ENCODE measurements at places on chromosomes 5 and 9.

DNA sequence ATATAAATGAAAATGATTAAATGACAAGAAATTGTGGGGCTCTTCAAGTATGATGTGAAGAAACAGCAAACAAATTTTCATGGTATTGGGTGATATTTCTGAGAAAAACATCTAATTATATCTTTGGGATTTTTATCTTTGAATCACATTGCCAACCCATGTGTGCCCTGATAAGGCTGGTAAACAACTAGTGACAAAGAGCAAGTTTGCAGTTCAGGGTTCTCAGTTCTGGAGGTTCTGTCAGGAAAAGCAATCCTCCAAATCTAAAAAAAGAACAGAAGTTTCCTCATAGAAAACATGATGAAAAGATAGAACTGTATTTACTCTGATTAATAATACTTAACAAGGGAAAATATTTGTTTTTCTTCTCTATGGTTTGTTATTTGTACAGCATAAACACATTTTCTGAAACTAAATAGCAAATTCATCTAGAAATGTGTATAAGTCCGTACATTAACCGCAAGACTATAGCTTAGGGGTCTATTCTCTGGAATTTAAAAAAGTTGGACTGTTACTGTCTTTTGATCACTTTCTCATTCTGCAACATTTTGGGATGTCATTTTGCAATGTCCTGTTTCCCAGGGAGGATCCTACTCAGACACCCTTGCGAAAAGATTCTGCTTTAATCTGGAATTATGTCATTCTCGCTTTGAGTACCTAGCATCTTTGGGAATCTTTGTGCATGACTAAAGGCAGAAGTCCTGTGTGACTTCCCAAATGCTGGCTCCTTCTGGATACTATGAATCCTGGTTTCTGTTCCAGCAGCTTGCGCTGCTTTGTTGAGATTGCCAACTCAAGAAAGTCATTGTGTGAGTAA is 308.5 kb downstream of the ADGRV1 start:
- no peak for DNase-seq

DNA sequence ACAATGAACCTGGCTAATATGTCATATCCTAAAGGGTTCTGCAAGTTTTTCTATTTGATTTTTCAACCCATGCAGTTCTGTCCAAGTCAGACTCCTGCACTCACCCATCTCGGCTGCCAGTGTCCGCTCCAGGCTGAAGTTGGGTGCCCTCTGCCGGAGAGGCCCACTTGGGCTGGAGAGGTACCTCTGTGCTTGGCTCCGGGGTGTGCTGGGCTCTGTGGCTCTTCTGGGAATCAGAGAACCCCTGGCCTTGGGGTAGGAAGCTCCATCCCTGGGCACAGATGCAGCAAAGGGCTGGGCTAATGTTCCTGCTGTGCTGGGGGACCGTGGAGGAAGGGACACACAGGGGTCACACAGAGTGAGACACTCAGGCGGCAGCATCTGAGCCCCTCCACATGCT is 26.2 kb downstream of the ORM2 start:
- no peak for DNase-seq

- no peak for DNase-seq
These were observed 33.9 kb upstream of the TLE4 start for GRCh38 chr9:79537838-79538237.

DNA sequence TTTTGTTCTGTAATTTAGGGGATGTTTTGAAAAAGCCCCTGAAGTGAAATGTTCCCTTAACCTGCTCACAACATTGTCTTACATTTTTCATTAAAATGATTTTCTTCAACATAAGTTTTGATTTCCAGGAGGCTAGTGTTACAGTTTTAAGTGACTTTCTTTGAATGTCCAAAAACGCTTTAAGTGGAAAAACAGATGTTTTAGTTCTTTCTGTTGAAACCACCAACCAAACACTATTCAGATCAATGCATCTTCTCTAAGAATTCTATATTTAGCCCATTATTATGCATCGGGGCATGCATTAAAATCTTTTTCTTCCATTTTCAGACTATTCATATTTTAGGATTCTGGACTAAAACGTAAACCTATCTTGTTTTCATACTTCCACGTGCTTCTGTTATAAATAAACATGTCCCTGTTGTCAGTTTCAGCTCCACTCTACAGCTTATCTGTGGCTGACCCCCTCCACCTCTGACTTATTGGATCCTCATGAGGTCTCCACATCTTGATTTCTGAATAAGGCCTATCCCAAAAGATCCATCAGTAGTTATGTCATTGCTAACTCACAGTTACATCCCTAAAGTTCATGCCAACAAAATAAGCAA is 882.3 kb upstream of the SEMA6A start:
- DNase-seq: no peak

GRCh38 chr9:34408173-34408572 is 31.5 kb upstream of the MYORG start:
- DNase-seq: peak; percentile 57

GRCh38 chr9:89725271-89725670 is 120.5 kb downstream of the GADD45G start:
- DNase-seq: no peak

GRCh38 chr5:102792705-102793104 is 37.6 kb downstream of the PAM start:
- DNase-seq: no peak

DNA sequence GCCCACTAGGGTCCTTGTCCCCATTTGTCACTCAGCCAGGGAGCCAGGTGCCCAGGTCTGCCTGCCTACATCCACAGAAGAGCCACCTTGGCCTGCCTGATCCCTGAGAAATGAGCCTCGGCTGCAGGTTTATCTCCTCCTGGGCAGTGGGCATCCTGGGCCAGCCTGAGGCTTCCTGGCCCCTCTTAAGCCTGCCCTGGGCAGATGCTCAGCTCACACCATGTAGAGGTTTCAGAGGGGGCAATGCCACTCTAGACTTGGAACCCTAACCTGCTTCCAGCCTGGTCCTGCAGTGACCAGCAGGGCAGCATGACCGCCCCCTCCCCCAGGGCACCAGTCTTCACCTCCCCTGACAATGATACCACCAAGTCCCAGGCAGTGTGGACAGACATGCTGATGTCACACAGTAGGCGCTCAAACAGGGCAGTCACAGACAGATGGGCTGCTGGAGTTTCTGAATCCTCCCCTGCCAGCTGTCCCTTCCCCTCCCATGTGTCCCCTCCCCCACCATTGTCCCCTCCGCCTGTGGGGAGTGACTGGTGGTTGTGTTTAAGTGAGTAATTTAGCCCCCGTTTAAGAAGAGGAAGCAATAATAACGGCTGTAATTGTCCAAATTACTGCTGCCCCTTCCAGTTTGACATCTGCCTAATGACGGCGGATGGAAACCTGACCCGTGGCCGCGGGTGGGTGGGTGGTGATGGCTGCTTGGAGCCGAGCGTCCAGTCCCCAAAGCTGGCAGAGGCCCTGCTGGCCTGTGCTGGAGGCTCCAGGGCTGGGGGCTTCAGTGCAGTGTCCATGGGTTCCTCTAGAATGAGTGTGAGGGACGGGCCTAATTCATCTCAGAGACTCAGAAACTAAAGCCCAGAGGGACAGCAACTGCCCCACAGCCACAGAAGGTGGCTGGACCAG is 147.7 kb downstream of the BARX1 start:
- peak; percentile 71 for DNase-seq

- DNase-seq: no peak
These were observed 165.2 kb downstream of the MAPKAP1 start for GRCh38 chr9:125541840-125542243.

DNA sequence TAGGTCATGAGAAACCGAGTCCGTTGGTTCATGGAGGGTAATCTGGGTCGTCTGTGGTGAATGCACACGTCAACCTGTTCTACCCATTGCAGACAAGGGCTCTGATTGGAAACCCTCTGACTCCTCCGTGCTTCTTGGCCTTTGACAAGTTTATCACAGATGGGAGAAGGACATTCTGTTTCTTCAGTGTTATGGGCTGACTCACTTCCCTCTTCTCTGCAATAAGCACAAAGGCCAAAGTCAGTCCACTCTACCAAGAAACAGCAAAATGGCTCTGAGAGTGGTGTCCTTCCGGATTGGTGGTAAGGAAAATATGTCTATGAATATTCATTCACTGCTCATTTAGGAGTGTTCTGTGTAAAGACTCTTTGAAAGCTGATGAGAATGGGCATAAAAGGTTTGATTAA is 89.3 kb downstream of the FEM1C start:
- no peak for DNase-seq

DNA sequence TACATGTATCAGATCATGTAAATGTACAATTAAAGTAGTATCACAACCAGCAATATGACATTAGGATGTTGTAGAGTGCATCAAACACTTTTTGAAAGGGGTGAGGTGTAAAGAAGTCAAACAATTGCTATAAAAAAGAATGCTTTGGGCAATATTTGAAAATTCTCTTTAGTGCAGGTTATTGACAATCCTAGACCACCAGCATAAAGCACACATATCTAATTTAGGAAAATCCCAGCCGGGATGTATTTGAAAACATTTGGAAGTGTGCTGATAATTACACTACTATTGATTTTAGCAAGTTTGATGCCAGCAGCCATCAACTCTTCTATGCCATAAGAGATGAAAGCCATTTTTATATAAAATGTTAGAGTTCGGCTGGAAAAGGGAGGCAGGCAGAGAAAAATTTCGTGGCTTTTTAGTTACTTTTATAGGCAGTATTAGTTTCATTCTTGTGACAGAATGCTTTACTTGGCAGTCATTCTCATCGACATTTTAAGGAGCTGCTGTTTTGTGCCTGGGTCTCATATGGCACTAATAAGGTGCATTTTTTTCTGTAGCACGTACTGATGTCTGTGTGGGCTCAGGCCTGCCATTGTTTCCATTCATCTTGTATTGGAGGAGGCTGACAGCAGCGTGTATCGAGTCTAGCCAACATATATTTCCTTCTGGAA is 285.7 kb downstream of the AOPEP start:
- DNase-seq: no peak

- DNase-seq: no peak
These were observed 75.0 kb upstream of the MSX2 start for GRCh38 chr5:174649391-174649790.

GRCh38 chr5:27797220-27797619 is 758.8 kb upstream of the CDH9 start:
- no peak for DNase-seq

Data from NCI-H524 treated with DMSO at 0.1 percent for 48 hours (cell line).